ENCODE measurements at places on chromosomes 11 and 22. TPM values are rescaled to one million over a fixed set of nuclear protein-coding genes. Genes with fewer than 3 reads are reported as not detected.
A peak's percentile ranks its signal among the peaks of the same experiment; 100 is the strongest.

HPX gene
- 3.0 TPM for total RNA-seq

- ATAC-seq = peak; percentile 90
Observed at GRCh38 chr11:122115524-122116379, at the start of gene BLID. TSS of gene BLID (minus strand) at chr11:122116215. CDS start at chr11:122115922, 293 bp downstream.

GRCh38 chr22:36913427-36914389, at the start of gene CSF2RB:
TSS of gene CSF2RB (plus strand) at chr22:36913628. CDS start at chr22:36922208, 8,580 bp downstream.
- ATAC-seq = no peak

GRCh38 chr11:57514538-57515331, 767 bp downstream of the SLC43A1 start:
- peak; percentile 68 for ATAC-seq

HINFP gene
- total RNA-seq = 30.2 TPM

KRTAP5-7 gene
- total RNA-seq = 0.91 TPM

DNA sequence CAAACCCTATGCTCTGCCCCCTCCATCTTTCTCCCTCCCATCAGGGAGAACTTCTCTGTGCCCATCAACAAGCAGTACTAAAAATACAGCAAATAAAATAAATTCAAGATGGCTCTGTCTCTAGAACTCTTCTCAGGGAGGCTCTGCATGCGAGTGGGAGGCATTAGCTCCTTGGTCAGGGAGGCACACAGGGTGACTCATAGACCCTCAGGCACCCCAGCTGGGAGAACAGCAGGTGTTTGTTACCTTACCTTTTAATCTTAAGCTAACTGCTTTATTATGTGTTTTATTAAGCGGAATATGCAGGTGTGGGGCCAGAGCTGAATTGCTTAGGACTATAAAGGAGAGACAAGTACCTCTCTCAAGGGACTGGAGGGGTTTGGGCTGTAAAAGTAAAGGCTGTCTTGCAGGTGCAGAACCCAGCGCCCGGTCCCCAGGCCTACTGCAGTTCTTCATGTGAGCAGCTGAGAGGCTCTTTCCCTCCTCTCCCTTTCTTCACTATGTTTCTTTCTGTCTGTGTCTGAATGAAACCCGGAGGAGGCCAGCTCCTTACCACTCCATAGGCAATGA, 20.8 kb downstream of the CSNK2A3 start:
- no peak for ATAC-seq

CHRNA10 gene
- total RNA-seq = 0.62 TPM

DNA sequence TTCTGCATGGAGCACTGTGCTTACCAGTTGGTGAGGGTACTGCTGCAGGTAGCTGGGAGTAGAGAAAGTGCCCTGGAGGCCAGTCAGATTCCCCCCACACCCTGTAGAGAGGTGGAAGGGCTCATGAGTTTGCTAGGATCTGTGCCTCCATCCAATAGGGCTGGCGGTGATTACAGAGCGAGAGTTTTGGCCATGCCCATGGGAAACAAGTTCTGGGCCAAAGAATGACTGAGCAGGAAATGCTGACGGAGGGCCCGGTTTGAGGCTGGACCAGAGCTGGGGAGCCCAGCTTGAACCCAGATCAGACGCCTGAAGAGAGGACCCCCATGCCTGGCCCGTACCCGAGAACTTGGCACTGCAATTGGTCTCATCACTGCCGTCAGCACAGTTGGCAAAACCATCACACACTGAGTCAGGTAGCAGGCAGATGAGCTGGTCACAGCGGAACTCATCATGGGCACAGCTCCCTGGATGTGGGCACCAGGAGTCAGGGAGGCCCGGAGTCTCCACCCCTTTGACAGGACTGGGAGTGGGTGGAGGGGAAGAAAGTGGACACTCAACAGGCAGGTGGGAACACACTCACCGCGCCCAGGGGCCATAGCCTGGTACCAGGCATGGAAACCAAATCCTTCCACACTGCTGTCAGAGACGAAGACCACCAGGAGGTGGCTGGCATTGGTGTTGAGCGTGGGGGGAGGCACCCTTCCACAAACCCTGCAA, 2.1 kb downstream of the MFRP start:
- ATAC-seq = no peak

GRCh38 chr22:36445158-36445668, 36.2 kb downstream of the TXN2 start:
- ATAC-seq = peak; percentile 74

- no peak for ATAC-seq
Observed at GRCh38 chr11:62613291-62613778, 278 bp downstream of the ROM1 start.

- no peak for ATAC-seq
Observed at GRCh38 chr11:6319704-6320410, 444 bp downstream of the CAVIN3 start.

DNA sequence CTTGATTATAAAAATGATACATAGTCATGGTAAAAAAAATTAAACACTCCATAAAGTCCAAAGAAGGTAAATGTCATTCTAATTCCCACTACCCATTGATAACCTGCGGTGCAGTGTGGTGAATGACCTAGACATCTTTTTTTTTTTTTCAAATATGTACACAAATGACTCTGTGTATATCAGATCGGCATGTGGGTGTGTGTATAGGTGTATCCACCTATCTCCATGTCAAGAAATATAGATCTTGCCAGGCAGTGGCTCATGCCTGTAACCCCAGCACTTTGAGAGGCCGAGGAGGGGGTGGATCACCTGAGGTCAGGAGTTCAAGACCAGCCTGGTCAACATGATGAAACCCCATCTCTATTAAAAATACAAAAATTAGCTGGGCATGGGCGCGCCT, 18.4 kb upstream of the CBX6 start:
- no peak for ATAC-seq

DNA sequence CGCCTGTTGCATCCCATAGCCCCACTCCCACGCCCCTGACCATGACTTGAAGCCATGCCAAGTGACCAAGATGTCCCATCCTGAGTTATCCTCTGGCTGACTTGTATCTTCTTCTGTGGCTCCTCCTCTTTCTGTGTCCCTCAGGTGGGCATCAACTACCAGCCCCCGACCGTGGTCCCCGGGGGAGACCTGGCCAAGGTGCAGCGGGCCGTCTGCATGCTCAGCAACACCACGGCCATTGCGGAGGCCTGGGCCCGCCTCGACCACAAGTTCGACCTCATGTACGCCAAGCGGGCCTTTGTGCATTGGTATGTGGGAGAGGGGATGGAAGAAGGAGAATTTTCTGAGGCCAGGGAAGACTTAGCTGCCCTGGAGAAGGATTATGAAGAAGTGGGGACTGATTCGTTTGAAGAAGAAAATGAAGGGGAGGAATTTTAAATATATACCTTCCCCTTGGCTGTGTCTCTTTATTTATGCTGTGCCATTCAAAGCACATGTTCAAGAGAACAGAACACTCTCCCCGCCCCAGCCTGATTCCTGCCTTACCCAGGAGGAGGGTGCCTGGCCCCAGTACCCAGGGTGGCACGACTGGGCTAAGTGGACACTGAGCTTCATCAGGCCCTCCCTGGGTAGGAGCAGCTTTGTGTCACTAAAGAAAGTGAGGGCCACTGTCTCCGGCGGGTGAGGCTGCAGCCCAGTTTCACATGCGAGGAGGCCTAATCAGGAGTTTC, 19.1 kb upstream of the USP18 start:
- no peak for ATAC-seq

DNA sequence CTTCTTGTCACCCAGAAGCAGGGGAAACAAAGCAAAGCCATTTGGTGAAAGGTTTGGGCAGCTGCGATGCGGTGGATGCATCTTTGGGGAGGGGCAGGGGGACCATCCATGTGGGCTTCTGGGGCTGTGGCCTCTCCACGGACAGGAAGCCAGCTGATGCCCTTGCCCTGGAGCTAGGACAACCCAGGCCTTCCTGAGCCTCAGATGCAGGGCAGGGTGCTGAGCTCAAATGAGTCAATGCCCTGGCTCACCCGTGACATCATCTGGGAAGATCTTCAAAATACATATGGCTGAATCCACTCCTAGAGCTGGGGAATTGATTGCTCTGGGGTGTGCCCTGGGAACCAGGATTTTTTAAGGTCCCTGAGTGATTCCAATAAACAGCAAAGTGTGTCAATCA, 1418.2 kb downstream of the TBC1D22A start:
- peak; percentile 62 for ATAC-seq

DNA sequence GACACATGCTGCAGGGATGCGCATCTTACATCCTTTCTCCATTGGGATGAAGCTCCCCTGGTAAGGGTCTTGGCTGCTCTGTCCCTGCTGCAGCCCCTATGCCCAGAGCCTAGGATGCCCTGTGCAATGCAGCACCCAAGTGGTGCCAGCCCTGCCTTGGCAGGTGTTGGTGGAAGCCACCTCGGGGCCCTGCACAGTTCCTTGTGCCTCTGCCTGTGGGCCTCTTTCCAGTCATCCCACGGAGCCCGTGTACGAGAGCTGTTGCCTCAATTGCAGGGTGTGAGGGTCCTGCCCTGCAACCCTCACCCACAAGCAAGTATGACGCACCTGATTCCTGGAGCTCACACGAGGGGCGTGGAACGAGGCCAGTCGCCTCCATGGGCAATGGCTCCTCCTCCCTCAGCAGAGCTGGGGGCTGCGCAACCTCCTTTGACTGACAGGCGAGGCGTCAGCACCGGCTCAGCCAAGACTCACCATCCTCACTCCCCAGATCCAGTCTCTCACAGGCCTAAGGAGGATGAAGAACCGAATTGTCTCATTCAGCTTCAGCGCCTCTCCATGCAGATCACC, 719.6 kb downstream of the BRD1 start:
- ATAC-seq = no peak

DNA sequence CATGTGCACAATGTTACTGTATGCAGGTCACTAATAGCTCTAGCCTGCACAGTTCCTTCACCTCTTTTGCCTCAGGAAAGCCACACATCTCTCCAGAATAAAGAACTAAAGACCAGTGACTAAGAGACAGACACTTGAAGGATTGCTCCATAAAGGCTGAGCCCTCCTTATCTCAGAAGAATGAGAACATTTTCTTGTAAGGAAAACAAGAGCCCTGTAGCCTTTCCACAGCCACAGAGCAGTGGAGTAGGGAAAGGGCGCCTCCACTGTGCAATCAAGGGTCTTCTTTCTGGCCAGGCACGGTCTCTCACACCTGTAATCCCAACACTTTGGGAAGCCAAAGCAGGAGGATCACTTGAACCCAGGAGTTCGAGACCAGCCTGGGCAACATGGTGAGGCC, 202.6 kb upstream of the TMEM45B start:
- ATAC-seq = no peak

DNA sequence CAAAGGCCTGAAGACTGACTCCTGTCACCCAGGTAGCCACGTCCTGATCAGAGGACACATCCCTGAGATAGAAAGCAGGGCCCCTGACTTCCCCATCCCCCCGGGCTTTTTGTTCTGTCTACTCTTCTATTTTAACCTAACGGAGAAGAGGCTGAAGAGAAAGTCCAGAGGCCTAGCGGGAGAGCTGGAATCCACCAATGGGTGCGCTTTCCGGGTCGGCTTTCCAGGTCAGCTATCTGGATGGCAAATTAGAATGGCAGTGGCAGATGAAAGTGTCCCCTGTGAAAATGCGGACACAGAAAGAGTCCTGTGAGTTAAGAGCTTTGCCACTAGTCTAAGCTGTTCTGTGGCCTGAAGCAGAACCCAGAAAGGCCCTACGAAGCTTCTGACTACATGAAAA, 13.1 kb upstream of the SERPING1 start:
- no peak for ATAC-seq

DNA sequence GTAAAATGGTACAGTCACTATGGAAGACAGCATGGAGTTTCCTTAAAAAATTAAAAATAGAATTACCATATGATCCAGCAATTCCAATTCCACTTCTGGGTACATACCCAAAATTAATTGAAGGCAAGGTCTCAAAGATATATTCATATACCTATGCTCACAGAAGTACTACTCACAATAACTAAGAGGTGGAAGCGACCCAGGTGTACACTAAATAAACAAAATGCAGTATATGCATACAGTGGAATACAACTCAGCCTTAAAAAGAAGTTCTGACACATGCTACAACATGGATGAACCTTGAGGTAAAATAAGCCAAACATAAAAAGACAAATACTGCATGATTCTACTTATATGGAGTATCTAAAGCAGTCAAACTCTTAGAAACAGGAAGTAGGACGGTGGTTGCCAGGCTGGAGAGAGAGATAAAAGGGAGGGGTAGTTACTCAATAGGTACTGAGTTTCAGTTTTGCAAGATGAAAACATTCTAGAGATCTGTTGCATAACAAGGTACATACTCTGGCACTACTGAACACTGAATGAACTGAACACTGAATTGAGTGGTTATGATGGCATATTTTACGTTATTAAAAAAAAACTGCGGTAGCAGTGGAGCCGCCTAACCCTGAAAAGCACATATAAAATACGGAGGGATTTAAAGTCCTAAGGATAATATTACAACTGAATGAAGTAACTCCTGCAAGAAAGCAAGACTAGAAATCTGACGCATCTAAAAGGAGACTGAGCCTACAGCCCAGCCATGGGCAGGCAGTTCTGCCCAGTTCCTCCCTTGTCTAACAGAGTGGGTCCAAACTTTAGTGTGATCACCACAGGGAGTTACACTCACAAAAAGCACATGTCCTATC, 12.8 kb downstream of the DGCR2 start:
- ATAC-seq = no peak

GRCh38 chr11:59560290-59560701, 49.0 kb downstream of the OR4D9 start:
- ATAC-seq = peak; percentile 65

GRCh38 chr22:19788661-19789225, 28.2 kb downstream of the TBX1 start:
- ATAC-seq = no peak

MTCH2 gene
- 85.9 TPM for total RNA-seq

MAPK8IP2 gene
- total RNA-seq = 38.1 TPM

DNA sequence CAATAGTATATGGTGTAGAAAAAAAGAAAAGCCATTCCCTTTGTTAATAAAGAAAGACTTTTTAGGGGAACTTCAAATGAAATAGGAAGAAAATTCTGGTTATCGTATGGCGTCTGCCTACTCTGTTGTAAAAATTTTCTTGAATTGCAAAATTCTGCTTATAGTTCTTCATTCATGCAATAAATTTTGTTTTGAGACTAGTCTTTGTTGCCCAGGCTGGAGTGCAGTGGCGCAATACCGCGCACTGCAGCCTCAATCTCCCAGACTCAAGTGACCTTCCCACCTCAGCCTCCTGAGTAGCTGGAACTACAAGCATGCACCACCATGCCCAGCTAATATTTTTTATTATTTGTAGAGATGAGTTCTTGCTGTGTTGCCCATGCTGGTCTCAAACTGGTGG, 5.8 kb downstream of the DDIAS start:
- ATAC-seq = no peak
